ENCODE measurements at places on chromosomes 13 and 19.
A peak's percentile ranks its signal among the peaks of the same experiment; 100 is the strongest.

DNA sequence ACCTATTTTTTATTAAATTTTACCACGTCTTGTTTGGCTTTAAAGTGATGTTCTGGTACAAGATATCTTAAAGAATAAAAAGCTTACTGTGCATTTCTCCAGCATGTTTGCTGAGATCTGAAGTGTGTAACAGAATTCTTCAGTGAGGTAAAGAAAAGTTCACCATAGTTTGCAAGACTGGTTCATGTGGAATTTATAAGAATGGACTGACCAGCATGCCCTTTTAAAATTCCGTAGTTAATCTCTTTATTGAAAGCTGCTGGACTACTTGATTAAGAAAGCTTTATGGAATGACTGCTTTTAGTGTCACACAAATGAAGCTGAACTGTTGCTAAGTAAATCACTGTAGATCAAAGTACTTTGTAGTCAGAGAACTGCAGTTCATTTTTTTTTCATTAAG is 119.2 kb downstream of the GPC6 start:
- no peak for DNase-seq

- no peak for DNase-seq
Observed at GRCh38 chr13:87975035-87975434, 303.9 kb downstream of the SLITRK5 start.

- DNase-seq = no peak
Observed at GRCh38 chr19:23273022-23273589, 22.9 kb upstream of the ZNF724 start.

GRCh38 chr19:36638862-36639510 is 27.7 kb downstream of the ZNF461 start:
- DNase-seq = no peak

DNA sequence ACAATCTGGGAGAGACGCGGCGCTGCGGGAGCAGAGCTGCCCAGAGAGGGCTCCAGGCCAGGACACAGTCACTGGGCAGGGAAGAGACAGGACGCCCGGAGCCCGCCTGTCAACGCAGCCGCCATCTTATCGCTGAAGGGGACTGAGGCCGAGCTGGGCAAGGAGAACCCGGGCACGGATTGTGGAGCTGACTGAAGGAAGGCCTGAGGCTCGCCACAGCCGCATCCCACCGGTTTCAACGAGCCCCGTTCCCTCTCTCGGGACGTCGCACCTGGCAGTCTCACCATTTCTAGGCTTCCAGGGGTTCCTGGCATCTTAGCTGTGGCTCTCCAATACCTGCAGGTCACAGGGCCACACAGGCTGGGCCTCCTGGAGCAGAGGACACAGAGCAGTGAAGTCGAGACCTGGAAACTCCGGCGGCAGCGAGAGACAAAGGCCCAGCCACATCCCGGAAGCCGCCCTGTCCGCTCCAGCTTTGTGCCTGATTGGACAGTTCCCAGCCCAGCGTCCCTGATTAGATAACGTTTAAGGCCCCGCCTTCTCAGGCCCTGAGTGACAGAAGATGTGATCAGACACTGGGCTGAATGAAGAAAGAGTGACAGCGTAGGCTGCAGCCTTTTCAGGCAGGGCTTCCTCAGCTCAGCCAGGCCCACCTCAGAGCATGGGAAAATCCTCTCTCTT is at the start of gene ZNF91:
ZNF91 (minus strand) TSS at position 431 of the 681 bp plus-strand sequence; CDS start at position 314, 117 bp downstream.
- peak; percentile 89 for DNase-seq

GRCh38 chr13:100835695-100836094 is 161.1 kb upstream of the TMTC4 start:
- DNase-seq = no peak

GRCh38 chr19:29676586-29676985 is 11.3 kb downstream of the PLEKHF1 start:
- no peak for DNase-seq

All from nucleus accumbens (tissue), 56 donors.